ENCODE measurements at places on chromosomes 12 and 14.

GRCh38 chr12:107501681-107502080 lies 183.9 kb upstream of the PWP1 start:
- no peak for DNase-seq

DNA sequence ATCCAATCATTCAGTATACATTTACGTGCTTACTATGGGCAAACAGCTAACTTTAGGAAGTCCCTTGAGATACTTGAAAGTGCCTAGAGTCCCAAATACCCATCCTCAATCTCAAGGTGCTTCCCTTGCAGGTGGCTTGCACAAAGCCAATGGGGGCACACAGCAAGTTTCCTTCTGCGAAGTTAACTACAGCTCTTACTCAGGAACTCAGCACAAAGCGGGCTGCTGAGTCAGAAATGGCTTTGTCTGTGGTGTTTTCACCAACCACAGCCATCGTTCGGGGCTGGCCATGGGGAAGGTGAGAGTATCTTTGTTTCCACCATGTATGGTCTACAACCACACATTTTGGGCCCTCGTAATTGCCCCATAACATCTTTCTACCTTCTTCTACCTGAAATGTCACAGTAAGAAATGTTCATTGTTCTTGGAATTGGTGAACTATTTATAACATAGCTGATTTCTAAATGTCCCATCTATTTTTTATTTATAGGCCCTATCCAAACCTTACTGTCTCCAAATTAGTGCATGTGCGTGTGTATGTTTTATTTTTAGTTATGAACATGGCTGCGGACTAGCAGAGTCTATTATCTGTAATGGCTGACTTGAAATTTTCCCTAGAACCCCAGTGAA lies 13.9 kb downstream of the MFAP5 start:
- DNase-seq = no peak

DNA sequence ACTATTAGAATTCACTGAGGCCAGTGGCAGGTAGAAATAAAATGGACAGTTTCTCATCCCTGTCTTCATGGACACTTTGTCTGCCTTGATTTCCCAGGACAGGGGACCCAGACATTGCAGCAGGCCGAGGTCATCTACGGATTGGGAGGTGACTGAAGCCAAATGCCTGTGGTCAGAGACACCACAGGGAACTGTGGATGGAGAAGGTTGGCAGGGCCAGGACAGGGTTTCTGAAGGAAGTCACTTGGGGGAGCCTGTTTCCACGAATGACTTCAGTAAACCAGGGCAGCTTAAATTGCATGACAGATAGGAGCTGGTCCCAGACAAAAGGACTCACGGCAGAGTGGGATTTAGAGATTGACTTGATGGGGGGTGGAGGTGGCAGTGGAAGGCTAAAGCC lies 224.9 kb downstream of the NTF3 start:
- DNase-seq = no peak

DNA sequence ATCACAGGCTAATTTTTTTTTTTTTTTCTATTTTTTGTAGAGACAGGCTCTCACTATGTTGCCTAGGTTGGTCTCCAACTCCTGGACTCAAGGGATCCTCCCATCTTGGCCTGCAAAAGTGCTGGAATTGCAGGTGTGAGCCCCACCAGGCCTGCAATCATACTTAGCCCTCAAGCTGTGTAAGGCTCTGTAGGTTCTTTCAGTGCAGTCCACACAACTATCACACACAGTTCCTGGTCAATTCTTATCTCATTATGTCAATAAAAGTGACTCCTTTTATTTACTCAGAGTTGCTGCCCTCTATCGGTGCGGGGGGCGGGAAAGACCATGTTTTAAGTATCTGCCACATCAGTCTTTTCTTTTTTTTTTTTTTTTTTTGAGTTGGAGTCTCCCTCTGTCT lies 29.0 kb downstream of the SLC2A3 start:
- no peak for DNase-seq

- no peak for DNase-seq
These were observed 273.9 kb downstream of the NUAK1 start for GRCh38 chr12:105864901-105865300.

DNA sequence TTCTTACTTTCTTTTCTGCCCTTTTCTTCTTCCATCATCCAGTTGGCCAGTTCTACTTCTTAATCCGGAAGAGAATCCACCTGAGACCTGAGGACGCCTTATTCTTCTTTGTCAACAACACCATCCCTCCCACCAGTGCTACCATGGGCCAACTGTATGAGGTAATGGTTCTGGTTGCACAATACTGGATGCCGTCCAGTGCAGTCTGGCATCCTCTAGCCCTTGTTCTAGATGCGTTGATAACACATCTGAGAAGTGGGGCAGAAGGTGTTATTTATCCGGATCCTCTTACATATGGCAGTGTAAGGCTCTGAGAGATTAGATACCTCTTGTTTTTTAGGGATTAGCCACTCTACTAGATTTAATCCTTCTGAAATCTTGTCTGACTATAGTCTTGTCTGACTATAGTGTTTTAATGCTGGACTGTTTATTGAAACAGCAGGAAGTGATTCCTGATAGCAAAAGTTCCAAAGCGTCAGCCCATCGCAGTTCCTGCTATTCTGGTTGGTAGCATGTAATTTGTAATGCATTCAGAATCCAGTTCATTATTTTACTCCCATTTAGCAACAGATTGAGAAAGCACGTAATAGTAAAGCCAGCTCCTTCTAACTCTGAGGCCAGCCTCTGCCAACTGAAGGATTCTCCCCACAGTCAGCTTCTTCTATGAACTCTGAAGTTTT lies 7.9 kb downstream of the GABARAPL1 start:
- DNase-seq = no peak

- peak; percentile 61 for DNase-seq
These were observed 11.7 kb downstream of the HDAC7 start for GRCh38 chr12:47808050-47808449.

- no peak for DNase-seq
These were observed 72.5 kb downstream of the ITPK1 start for GRCh38 chr14:93042968-93043940.

DNA sequence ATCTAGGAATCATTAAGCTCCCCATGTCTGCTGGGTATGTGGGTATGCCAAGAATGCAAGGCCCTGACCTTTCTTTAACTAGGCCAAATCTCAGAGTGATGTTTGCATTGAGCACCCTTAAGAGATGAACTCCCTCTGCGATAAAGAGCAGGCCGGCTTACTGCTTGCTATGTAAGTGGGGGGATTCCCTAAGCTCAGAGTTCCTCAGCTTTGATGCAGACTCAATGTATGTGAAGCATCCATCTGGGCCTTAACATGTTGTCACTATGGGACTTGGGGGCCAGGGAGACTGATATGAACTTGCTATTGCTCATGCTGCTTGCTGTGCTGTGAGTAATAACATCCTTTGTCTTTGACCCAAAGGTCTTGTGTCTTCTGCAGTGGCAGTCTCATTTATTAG lies 149.7 kb downstream of the C12orf75 start:
- no peak for DNase-seq

- no peak for DNase-seq
These were observed 2.8 kb upstream of the KRAS start for GRCh38 chr12:25253371-25254068.

DNA sequence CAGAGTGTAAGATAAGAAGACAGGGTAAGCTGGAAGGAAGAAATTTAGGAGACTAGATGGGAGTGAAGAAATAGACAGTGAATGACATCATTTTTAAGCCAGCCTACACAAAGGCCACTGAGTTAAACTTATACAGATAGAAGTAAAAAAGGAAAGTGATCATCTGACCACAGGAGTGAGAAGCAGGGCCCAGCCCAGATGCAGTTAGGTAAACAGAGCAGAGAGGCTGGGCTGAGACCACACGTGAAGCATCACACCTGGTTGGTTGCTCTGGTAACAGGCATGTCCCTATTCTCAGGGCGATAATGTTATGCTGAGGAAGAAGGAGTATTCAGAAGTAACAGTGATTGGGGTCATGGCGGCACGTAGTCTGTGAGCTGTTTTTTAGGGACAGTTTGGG lies 1079.4 kb downstream of the AACS start:
- no peak for DNase-seq

GRCh38 chr12:20497707-20498106 lies 129.4 kb downstream of the PDE3A start:
- DNase-seq = no peak

DNA sequence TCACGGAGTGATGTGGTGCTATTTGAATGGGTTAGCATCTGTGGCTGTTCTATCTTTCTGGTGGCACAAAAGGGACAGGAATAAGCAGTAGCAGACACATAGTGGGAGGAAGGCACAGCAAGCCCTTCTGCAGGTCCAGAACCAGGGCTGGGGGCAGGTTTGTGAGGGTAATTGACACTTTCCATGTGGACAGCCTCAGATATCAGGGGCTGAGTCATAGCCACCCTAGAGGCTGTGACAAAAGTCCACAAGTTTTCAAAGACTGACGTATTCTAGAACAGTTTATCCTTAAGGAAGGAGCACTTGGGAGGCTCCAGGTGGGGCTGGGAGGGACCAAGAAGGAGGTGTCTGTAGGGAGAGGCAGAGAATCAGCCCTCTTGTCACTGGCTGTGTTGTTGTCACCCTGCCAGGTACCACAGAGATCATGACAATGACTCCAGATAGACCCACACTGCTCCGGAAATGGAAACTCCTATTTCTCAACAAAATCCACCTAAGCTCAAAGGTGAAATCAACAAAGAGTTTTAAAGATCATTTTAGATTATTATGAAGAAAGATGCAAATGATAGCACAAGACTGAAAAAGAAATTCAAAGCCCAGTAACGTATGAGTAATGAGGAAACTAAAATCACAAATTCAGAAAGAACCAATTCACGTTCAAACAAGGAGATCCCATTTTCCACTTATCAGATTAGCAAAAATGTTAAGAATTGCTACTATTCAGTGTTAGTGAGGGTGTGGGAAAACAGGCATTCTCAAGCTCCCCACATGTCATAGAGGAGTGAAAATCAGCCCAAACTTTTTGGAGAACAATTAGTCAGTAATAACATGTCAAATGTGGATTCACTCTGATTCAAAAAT lies 48.3 kb downstream of the NFKBIA start:
- DNase-seq = no peak

DNA sequence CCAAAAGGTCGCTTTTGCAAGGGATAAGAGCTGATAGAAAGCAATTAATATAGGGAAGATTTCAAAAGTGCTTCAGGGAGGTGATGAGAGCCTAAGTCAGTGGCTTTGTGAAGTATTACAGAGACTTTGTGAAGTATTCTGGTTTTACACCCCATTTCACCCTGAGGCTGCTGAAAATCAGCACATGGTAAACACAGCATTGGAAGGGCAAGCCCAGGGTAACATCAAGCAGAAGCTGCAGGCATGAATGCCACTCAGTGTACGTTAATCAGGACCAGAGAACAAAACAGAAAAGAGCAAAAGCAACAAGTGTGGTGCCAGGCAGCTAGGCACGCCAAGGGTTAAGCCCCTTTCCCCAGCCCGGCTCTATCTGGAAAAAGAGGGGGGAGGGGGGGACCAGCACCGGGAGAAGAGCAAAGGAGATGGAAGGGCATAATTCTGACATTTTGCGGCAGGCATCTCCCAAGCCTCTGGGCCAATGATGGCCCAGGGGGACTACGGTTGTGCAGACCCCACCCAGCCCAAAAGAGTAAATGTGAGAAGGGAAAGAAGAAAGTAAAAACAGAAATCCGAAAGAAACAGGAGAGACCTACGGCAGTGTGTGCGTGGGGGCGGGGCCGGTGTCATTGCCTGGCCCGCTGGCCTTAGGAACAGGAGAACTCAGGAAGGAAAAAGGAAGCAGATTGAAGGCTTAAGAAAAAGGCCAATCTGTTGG lies 58.9 kb downstream of the DHRS2 start:
- no peak for DNase-seq
